Stimulated activated CD4-positive, alpha-beta T cell treated with anti-CD3 and anti-CD28 coated beads, TNF-alpha, amount 100 ng/mL, for 1 hour (primary cell): ENCODE measurements at places on chromosomes 1 and 21.

GRCh38 chr1:162324396-162324795 lies 52.3 kb downstream of the SPATA46 start:
- DNase-seq, result no peak

DNA sequence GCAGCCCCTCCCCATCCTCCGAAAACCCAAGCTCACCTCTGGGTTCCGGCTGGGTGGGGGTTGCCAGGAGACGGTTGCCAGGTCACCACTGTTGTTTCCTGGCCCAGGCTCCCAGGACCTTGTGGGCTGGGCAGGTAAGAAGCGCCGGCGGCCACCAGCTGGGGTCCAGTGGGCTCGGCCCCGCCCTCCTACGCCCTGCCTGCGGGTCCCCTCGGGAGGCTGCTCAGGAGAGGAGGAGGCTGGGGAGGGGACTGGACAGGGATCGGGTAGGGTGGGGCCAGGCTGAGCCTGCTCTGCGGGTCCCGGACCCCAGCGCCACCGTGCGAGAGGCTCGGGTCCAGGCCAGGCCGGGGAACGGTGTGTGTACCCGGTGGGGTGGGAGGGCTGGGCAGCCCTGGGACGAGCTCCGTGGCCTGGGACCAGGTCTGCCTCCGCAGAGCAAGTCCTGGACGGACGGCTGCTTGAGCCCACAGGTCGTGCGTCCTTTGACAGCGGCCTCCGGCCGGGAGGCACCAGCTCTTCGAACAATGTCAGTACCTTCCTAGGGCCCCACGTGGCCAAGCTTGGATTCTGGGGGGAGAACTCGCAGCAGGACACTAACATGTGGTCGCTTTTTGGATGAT lies at the start of gene TTLL10:
Gene TTLL10 (plus strand): TSS at position 88 of the 623 bp plus-strand sequence. CDS start 5,336 bp downstream, outside the sequence.
- no peak for DNase-seq

DNA sequence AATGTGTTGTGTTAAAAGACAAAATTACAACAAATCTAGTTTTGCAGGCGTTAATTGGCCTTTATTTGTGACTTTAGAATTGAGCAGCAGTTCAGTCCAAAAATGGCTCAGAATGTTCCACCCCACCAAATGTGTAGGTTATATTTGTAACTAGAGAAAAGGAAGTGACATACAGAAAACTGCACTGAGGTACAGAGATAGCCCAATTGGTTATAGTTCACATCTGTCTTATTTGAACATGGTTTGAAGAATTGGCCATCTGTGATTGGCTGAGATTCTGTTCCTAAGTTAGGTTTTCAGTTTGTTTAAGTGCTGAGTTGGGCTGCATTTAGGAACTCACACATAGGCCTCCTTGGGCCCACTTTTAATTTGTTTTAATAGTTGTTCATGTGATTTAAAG lies 12.0 kb upstream of the FMO2 start:
- no peak for DNase-seq

DNA sequence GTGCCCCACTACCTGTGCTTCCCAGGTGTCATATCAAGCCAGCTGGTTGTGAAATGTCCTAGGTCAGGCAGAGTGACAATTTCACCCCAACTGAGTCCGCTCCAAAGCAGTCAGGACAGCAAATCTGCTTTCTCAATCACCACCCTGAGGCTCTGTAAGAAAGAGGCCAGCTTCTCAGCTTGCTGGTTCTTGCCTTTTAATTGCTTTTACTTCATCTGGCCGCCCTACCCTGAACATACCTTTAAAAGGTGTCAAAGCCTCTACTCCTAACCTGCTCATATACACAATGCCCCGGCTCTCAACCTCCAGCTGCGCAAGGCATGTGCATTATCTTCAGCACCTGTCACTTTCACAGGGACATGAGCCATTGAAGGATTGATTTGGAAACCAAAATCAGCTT lies 581.6 kb downstream of the NPHP4 start:
- DNase-seq, result no peak

- DNase-seq, result no peak
These were observed 80.5 kb upstream of the TTC39A start for GRCh38 chr1:51410568-51411460.

DNA sequence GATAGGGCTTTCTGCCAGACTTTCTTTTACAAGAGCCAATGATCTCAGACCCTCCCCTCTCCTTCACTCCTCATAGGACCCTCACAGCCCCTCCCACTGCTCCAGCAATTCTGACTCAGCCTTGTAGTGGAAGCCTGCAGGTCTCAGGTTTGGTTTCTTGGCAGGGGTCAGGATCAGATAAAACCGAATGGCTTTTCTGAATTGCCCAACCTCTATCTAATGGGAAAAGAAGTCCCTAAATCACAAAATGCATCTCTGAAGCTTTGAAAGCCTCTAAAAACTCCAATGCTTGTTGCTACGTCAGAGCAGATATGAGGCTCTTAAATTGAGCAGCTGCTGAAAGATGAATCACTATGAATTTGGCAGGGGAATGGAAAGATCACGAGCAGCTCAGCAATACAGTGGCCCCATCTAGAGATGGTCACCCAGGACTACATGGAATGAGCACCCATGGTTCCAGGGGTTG lies 74.5 kb downstream of the NID1 start:
- DNase-seq, result no peak

GRCh38 chr1:184824691-184825323 lies 70.1 kb upstream of the EDEM3 start:
- no peak for DNase-seq

DNA sequence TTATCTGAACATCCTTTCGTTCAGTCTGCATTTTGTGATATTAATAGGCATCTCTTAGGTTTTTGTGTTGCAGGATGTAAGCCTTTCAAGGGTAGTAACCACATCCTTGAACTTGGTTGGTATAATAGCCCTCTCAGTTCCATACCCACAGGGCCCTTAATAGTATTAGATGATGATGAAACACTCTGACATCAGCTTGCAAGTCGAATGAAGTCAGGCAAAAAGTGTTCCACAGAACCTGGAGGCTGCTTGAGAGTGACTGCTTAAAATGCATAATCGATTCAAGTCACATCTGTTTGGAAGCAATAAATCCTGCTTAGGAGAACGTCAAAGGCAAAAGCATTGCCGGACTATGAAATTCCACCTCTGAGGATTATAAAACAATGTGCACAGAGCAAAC lies 415.6 kb upstream of the KAZN start:
- DNase-seq, result no peak

DNA sequence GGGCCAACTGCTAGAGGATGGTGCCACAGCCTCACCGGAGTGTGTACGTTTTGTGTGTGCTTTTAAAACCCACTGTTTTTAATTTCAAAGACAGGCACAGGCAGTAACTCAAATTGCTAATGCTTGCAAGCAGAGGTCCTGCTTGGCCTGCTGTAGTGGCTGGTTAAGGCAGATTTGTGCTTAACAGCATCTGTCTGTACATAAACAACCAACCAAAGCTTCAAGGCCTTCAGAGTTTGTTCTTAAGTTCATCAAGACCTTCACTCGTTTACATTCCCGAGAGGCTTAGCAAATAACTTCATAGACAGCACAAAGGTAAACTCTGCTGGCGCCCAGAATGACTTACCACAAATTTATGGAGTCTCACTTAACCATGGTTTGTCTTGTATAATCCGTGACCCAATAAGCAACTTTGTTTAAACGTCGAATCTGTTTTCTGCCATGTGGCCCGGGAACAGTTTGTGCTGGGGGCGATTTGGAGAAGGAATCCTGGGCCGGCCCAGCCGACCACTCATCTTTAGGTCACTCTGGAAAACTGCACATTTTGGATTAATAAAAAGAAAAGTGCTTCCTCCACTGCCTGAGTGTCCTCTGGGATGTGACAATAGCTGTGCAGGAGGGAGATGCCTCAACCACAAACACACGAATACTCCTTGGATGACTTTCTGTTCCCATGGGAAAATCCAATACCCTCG lies 58.1 kb downstream of the CAPZB start:
- DNase-seq, result no peak

GRCh38 chr1:60527567-60527966 lies 454.0 kb upstream of the C1orf87 start:
- DNase-seq, result no peak
